Sciatic nerve (tissue), 2 donors: ENCODE measurements at places on chromosomes 2 and 18.

DNA sequence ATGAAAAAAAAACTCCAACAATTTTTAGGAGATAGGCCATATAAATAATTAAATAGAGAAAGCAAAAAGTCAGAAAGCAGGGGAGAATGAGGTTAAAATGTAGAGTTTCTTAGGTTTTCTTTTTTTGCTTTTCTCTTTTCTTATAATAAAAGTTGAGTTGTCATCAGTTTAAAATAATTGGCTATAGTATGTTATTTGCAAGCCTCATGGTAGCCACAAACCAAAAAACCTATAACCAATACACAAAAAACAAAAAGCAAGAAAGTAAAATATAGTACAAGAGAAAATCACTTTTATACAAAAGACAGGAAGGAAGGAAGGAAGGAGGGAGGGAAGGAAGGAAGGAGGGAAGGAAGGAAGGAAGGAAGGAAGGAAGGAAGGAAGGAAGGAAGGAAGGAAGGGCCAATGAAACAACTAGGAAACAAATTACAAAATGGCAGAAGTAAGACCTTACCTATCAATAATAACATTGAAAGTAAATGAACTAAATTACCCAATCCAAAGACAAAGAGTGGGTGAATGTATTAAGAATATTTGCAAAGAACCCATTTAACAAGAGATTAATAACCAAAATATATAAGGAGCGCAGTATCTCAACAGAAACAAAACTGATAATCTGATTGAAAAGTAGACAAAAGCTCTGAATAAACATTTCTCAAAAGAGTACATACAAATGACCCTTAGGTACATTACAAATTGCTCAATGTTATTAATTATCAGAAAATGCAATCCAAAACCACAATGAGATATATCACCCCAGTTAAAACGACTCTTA, 541.3 kb upstream of the LRRTM4 start:
- DNase-seq, result no peak

- no peak for DNase-seq
Measured at GRCh38 chr2:176068419-176068832, 15.3 kb downstream of the EVX2 start.

GRCh38 chr2:193963472-193964119, 1693.4 kb upstream of the SLC39A10 start:
- no peak for DNase-seq

GRCh38 chr2:122692400-122693083, 937.1 kb downstream of the TSN start:
- no peak for DNase-seq

DNA sequence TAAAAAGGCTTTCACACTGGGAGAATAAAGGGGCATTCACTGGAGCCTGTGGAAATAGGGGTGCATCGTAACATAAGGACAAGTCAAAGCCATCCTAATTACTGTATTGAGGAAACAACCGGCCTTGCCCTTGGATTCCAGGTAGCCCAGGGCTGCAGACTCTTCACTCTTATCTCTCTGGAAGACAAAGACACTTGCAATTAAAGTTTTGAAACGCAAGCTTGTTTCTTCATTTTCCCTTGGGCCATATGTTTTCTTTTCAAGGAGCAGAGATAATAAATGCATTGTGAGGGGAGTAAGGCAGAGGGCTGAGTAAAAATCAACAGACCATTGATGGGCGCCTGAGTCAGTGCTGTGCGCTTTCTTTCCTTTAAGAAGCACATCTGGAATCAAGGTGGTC, 11.5 kb downstream of the TNFRSF11A start:
- DNase-seq, result no peak

DNA sequence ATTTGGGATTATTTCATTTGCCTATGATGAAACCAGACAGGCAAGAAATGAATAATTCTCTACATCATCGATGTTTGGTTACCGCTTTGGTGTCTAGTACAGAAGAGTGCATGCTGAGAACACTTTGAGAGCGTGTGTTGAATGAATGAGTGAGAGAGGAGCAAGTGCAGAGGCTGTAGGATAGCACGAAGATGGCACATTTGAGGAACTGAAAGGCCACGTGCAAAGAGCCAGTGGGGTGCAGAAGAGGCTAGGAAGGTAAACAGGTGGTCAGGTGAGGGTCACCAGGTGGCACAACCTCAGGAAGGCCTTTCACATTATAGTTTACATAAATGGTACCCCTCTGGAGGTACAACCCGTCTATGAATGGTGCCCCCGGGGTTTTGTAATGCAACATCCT, 80.1 kb upstream of the SPHKAP start:
- no peak for DNase-seq

DNA sequence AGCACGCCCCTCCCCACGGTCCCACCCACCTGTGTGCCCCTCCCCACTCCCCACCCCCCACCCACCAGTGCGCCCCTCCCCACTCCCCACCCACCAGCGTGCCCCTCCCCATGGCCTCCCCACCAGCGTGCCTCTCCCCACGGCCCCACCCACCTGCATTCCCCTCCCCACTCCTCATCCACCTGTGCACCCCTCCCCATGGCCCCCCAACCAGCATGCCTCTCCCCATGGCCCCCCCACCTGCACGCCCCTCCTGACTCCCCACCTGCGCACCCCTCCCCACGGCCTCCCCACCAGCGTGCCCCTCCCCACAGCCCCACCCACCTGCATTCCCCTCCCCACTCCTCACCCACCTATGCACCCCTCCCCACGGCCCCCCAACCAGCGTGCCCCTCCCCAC, 190.2 kb downstream of the EIPR1 start:
- DNase-seq, result no peak

GRCh38 chr2:159716857-159717256, 4.6 kb downstream of the MARCHF7 start:
- DNase-seq, result no peak

DNA sequence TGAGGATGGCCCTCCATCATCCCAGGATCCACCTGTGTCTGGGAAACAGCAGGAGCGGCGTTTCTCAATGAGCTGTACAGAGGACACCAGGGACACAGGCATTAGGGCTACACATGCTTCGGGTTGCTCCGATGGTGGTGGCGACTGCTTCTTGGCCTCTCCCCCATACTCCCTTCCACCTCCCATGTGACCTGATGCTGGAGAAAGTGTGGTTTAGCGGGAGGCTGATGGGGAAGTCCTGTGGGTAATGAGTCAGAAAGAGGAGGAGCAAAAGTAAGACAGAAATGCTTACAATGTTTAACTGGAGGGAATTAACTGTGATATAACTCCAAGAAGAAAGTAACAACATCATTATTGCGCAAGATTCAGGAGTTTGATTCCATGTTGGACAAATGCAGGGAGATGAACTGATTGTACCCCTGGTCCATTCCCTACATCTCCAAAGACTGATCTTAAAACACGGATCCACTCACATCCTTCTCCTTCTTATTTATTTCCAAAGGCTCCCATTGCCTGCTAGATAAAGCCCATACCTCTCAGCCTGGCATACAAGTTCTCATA, 186.6 kb downstream of the NRP2 start:
- DNase-seq, result no peak

DNA sequence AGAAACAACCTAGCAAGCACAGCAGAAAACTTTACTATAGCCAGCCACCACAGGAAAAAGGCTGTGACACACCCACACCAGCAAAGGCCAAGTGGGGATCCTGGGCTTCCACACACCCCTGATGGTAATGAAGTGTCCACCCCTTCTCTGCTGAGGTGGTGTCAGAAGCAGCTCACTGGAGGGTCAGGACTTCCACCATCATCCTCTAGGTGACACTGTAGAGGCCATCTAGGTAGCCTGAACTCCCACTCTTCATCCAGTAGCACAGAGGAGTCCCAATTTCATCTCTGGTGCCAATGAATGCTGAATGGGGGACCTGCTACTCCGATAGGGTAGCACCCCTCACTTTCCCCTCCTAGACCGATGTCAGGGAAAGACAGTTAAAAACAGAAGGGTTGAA, 1544.4 kb downstream of the LRP1B start:
- no peak for DNase-seq

- no peak for DNase-seq
Measured at GRCh38 chr2:101986804-101987740, 4.7 kb upstream of the IL1R2 start.

- DNase-seq, result no peak
Measured at GRCh38 chr2:233853883-233854240, 473 bp downstream of the HJURP start.

DNA sequence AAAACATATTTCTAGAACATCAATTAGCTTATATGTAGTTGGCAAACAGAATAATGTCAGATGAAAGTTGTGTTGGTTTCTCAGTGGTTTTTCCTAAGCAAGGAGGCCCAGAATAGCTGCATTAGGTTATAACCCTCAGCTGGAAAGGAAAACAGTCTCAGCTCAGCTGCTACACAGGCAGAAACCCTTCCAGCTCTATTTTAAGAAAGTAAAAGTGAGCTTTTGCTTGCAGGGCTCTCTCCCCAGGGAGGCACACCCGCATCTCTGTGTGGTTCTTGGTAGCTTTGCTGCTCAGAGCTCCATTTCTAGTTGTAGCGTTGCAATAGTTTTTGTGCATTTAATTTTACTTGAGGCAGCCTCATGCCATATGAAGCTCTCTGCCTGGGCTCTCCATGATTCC, 54.6 kb downstream of the PIKFYVE start:
- DNase-seq, result peak; percentile 75

GRCh38 chr2:189880832-189881492, 96.7 kb downstream of the PMS1 start:
- no peak for DNase-seq

DNA sequence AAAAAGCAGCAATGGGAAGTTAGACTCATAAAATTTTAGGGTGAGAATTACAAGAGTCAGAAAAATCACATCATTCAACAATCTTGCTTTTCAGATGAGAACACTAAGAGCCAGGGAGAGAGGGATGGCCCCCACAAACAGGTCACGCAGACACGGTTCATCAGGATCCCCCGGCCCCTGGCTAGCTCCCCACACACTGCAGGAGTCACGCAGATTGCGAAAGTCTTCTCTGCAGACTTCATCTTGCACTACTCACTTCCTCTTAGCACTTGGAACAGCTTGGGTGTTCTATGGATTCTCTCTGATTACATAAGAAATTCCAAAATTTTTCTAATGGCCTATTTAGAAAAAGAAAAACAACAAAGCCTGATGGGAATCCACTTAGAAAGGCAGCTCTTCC, 21.6 kb upstream of the SULT1C2 start:
- DNase-seq, result peak; percentile 79

DNA sequence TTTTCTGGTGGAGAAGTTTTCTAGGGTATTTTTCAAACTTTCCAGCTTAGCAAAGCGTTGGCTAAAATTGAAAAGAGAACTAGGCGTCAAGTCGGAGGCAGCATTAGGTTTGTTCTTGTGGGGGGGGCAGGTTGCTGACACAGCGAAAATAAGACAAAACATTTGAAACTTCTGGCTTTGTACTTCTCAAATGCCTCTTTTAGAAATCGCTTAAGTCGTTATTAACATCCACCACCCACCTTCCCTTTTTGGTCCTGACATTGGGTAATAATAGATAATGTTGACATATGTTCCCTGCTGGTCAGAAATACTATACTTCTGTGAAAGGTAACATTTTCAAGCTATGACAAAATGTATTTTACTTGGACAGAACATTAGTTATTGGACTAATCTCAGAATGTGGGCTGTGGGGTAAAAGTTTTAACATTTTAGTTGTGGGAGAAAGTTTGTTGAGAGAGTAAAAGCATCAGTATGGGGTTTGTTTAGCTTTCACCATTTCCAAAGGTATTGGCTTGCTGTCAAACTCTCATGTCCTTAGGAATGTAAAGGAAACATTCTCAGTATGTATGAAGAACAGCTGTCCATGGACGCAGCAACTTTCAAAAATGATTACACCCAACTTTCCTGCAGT, 88.1 kb upstream of the ZEB2 start:
- DNase-seq, result no peak

DNA sequence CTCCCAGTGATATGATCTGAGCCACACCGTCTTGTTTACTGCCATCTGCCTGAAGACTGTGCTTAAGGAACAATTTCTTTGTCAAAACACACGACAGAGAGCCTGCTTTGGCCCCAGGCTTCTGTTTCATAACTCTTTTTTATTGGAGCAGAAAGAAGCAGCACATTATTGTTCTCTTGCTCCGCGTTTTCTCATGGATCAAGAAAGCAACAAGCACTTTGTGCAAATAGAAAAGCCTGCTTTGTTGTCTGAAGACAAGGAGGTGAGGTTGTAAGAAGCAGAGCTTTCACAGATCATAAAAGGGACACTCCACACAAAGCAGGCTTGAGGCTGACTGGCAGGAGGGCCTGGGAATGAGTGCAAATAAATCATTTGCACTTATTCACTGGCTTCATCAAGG, 118.3 kb upstream of the FAM136A start:
- no peak for DNase-seq

- no peak for DNase-seq
Measured at GRCh38 chr2:9230051-9230802, 23.6 kb downstream of the ASAP2 start.

GRCh38 chr2:42055573-42056514, 8.0 kb downstream of the PKDCC start:
- no peak for DNase-seq

GRCh38 chr2:17661460-17661859, 92.2 kb downstream of the SMC6 start:
- no peak for DNase-seq

- DNase-seq, result no peak
Measured at GRCh38 chr18:70022636-70023035, 75.0 kb upstream of the CD226 start.

- DNase-seq, result no peak
Measured at GRCh38 chr2:8582651-8583399, 99.0 kb upstream of the ID2 start.

GRCh38 chr2:163711258-163711657, 24.6 kb downstream of the FIGN start:
- no peak for DNase-seq

GRCh38 chr2:191295088-191295487, 49.9 kb downstream of the MYO1B start:
- DNase-seq, result no peak

DNA sequence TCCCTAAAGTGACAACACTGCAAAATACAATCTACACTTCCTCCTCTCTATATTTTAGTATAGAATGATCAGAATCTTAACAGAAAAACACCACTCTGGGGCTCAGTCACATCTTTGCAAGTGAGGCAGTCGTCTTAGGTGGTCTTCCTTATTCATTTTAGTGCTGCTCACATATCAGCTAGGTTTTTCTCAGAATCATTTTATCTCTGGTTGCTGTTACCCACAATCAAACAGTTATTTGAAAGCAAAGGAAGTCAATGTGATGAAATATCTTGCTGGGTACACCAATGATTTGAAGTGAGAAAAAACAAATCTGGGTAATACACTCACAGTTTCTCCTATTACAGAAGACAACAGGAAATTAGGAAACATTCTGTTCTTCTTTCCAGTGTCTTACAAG, 275.2 kb downstream of the DSEL start:
- no peak for DNase-seq

DNA sequence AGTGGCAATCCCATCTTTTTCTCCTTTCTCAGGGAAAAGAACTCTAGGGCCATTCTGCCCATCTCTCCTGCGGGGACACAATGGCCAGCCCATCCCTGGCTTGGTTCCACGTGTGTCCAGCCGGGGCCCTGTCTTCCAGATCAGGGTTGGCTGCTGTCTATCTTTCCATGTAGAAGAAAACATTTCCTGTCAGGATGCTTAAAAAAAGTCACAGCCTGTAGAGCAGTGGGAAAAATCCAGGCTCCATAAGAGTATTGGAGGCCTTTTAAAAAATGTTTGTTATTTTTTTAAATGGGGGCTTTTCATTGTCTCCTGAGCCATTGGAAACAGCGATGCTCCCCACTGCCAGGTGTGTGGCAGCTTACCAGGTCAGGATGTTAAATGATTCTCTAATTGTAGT, 105.6 kb downstream of the TGFA start:
- DNase-seq, result no peak
